ENCODE measurements at places on chromosomes 11 and 22.

- no peak for DNase-seq
Observed at GRCh38 chr22:44120314-44120704, 60.4 kb upstream of the PARVG start.

DNA sequence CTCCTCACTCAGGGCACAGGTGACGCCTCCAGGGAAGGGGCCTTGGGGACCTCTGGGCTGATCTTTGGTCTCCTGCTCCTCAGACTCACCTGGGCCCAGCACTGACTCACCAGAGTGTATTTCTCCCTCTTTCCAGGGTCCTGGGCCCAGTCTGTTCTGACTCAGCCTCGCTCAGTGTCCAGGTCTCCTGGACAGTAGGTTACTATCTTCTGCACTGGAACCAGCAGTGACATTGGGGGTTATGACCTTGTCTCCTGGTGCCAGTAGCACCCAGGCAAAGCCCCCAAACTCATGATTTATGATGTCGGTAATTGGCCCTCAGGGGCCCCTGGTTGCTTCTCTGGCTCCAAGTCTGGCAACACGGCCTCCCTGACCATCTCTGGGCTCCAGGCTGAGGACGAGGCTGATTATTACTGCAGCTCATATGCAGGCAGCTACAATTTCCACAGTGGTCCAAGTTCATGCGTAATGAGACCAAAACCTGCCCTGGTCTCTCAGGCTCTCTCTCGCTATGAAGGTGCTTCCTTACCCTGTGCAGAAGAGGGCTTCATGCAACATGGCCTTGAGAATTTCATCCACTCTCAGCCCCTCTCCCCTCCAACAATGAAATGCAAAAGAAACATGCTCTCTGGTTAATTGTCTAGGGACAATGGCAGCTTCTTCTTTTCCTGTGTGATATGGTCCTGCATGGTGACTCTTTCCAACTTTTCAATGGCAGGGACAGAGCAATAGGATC is 21.0 kb upstream of the PRAME start:
- DNase-seq: no peak

GRCh38 chr11:13663631-13664071 is 4.8 kb upstream of the FAR1 start:
- no peak for DNase-seq

- no peak for DNase-seq
Observed at GRCh38 chr11:124896821-124897391, 759 bp downstream of the ROBO4 start.

DNA sequence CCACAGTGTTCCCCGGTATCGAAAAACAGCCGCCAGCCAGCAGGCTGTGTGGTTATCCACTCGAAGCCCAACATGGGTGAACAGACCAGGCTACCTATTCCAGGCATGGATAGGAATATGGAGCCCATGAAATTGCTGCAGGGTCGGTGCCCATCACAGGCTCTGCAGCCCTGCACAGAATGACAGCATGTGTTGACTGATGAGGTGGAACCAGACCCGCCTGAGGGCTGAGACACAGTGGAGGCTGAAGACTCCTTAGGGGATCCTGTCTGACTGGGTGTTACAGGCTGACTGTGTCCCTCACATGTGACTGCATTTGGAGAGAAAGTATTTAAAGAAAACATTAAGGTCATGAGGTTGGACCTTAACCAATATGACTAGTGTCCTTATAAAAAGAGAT is 6.2 kb upstream of the YPEL1 start:
- no peak for DNase-seq

- no peak for DNase-seq
Observed at GRCh38 chr22:49405590-49405989, 422.1 kb downstream of the BRD1 start.

GRCh38 chr11:119612814-119613213 is 116.2 kb downstream of the NECTIN1 start:
- DNase-seq: no peak

DNA sequence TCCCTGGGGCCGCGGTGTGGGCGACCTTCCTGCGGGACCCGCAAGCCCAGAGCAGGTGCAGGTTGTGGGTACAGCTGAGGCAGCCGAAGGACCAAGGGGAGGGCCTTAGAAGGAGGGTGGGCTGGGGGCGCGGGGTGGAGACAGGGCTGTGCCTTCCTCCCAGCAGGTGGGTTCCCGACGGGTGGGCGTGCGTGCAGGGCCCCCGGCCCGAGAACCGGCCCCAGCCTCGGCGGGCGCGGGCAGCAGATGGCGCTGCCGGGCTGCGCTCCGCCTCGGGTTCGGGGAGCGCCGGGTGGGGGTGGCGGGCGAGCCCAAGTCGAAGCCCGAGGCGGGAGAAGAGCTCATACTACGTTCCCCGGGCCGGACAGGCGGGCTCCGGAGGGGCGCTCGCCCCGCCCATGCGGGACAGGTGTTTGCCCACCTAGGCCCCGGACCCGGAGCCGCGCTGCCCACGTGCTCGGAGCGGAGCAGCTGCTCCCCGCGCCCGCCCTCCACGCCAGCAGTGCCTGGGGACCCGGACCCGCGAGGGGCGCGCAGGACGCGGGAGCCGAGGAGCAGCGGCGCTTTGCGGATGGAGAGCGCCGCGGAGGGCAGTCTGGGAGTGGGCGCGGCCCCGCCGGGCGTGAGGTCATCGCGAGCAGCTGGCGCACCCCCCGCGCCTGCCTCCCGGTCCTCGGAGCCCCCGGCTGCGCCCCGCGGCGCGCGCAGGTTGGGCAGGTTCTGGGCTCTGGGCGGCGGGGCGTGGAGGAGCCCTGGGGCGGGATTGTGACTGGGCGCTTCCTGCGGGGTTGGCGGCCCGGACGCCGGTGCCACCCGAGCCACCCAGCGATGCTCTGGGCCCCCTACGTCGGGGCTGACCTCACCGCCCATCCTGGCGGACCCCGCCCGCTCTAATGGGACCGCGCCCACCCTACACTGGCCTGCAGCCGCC is 25.3 kb downstream of the DUSP8 start:
- no peak for DNase-seq

- DNase-seq: no peak
Observed at GRCh38 chr11:88179971-88180629, 4.9 kb upstream of the RAB38 start.

- no peak for DNase-seq
Observed at GRCh38 chr22:37663521-37664140, 5.1 kb downstream of the PDXP start.

- DNase-seq: no peak
Observed at GRCh38 chr11:126664643-126665042, 309.2 kb downstream of the ST3GAL4 start.

DNA sequence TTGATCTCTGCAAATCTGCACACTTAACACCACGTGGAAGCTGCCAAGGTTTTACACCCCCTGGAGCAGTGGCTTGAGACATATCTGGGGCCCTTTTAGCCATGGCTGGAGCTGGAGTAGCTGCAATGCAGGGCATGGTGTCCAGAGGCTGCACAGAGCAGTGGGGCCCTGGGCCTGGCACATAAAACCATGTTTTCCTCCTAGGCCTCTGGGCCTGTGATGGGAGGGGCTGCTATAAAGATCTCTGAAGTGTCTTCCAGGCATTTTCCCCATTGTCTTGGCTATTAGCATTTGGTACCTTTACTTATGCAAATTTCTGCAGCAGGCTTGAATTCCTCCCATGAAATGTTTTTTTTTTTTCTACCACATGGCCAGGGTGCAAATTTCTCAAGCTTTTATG is 33.2 kb downstream of the CALCA start:
- no peak for DNase-seq

- DNase-seq: no peak
Observed at GRCh38 chr11:116733969-116734508, 38.7 kb downstream of the BUD13 start.

DNA sequence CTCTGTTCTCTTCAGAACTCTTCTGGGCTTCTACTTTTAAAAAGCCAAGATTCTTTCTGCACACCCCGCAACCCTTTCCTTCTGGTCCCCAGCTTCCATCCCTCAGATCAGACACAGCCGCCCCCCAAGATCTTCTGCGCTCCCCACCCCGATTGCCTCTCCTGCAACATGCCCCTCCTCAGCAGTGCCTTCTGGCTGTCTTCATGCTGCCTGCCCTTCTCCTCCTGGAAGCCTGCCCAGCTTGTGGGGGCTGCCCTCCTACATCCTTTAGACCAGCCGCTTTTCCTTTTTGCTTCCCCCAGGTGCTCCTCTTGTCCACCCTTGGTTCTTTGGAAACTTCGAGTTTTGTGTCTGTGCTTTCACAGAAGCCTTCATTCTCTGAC is 144.2 kb downstream of the FEZ1 start:
- DNase-seq: no peak

- no peak for DNase-seq
Observed at GRCh38 chr11:78706551-78706950, 131.9 kb upstream of the NARS2 start.

DNA sequence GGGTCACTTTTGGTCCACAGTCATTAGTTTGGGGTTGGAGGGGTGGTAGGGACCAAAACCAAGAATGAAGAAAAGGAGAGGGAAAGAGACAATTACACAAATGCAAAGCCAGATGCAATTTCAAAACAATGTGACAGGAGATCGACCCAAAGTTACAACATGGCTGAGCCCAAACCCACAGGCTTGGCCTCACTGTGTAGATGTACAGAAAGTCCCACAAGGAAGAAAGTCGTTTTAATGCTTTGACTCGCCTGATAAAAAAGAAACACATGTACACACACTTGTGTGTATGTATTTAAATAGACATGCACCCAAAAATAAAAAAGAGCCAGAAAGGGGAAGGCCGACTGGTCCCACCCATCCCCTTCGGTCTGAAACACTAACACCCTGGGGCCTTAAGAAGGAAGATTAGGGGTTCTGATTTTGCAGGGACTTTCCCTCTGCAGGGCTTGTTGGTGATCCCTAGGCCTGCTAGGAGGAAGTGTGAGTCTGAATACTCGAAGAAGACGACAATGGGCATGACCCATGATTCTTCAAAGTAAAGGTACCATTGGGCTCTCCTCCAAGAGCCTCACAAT is 104.1 kb downstream of the ETS1 start:
- no peak for DNase-seq

DNA sequence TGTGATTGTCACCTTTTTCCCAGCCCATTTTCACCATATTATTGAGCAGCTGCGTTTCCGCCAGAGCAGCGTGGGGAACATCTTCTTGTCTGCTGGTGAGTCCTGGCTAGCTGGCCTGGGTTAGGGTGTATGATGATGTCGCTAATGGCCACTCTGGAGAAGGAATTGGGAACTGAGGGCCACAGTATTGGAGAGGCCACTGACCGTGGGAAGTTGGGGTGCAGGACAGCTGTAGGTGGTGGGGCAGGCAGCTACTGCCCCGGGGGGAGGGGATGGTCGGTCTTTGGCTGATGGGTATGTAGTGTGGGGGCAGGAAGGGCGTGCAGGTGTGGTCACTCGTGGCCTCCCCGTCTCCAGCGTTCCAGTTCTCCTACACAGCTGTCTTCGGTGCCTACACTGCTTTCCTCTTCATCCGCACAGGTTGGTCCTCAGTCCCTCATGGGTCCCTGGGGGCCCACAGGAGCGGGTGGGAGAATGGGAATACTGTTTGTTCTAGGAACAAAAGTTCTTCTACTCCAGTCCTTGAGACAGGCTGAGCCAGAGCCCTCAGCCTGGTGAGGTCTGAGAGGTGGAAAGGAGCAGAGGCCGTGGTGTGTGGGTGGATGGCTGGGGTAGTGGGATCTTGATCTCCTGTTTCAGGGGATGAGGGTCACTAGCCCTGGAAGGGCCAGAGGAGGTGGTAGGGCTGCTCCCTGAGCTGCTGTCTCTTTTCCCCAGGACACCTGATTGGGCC is 2.1 kb downstream of the RCE1 start:
- DNase-seq: no peak

DNA sequence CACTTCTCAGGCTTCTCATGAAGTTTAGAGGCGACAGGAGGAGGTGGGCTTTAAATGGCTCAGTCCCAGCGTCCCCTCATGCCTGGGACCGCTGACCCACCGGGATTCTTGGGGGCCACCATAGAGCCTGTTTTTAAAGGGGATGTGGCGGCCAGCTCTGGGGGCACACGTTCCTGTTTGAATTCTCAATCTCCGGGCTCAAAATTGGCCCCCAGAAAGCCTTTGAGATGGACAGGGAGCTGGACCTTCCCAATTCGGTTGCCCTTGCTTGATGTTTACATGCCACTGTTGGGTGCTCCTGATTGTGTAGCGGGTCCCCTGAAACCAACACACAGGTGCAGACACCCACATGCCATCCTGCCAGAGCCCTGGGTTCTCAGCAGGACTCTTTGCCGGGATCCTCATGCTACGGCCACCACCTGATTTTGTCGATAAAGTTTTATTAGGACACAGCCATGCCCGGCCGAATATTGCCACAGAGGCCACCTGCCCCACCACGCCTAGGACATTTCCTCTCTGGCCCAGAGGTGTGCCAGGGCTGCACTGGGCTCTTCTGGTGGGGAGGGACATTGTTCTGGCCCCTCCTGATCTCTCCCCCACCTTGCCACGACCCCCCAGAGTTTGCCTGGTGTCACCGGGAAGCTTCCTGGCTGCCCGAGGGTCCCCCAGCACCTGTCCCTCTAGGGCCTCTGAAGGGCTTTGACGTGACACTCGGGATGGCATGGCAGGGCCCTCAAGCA is 71.6 kb downstream of the KCNQ1 start:
- DNase-seq: no peak

Data from fibroblast of skin of left quadriceps (primary cell).